ENCODE measurements at places on chromosomes 11 and 22.
A peak's percentile ranks its signal among the peaks of the same experiment; 100 is the strongest.

- no peak for DNase-seq
Observed at GRCh38 chr11:98616098-98616655, 404.6 kb upstream of the CNTN5 start.

DNA sequence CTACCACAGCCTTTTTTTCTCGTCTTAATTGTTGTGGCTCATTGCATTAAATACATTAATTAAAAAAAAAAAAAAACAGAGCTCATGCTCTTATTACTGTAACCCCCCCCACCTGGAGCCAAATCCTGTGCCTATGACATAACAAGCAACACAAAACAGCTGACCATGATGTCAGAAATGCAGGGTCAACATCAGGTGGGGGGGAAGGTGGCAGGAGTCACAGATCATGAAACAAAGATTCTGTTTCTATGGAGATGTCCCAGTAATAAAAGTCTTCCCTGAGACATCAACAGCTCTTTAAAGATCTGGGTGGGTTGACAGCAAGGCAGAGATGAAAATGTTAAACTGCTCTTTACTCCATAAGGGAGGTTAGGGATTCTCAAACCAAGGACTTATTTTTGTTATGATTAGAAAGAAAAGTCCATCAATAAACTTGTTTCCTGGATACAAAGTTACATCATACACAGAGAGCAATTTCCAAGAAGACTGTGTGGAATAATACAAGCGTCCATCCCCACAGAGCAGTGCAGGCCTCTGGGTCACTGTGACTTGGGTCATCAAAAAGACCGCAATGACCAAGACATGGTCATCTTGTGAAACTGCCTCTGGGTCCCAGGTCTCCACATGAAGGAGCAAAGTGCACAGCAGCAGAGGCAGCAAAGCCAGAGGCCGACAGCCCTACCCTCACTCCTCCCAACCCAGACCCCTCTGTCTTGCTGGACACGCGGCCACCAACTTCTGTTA is 42.7 kb upstream of the CYP2D6 start:
- DNase-seq, result no peak

GRCh38 chr22:40030758-40031095 is 36.0 kb downstream of the FAM83F start:
- no peak for DNase-seq

DNA sequence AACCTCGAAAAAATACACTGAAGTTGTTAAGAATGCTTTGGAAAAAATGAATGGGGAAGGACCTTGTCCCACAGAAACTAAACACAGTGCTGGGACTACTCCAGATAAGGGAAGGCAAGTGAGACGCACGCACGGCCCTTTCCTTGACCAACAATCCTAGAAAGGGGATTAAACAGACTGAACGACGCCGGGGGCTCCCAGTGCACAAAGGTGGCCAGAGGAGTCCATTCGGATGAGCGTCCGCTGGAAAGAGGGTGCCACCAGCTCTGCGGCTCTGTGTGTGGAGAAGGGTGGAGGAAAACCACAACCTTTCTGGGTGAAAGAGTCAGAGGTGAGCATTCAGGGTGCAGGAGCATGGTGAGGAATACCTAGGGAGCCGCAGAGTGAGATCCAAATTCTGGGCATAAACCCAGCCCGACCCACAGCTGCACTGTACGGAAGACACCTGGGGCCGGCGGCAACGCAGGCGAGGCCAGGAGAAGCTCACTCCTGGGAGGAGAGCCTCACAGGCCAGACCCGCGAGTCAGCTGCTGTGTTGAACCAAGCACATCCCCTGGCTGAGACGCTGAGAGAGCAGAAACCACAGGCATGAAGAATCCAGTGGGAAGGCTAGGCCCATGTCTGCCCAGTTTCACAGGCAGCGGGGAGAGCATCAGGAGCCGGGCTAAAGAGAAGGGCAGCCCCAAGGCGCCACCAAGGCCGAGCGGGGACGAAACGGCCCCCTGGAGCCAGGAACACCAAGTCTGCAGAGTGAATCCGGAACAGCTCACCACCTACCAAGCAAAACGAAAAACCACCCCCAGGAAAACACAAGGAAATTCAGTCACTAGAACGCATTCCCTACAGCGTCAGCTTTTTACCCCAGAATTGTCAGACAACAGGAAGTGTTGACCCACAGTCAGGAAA is 177.1 kb downstream of the BRD1 start:
- no peak for DNase-seq

- DNase-seq, result no peak
Observed at GRCh38 chr11:64366751-64367150, 7.8 kb downstream of the RPS6KA4 start.

- DNase-seq, result peak; percentile 77
Observed at GRCh38 chr11:124837491-124837856, 27.8 kb upstream of the ROBO3 start.

DNA sequence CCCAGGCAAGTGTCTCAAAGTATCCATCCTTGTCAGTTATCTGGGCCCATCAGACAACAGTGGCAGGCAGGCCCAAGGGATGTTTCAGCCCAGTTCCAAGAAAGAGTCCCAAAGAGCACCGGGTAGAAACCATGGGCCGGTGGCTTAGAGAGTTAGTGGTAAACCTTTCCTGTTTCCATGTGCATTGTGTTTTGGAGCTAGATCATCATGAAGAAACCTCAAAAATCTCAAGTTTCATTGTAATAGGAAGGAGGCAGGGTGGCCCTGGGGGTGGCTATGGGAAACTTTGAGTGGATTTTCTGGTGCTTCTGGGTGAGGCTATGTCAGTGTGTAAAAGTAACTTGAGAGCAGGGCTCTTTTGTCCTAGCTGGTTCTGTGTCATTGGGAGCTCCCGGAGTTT is 68.1 kb downstream of the UBASH3B start:
- DNase-seq, result no peak

DNA sequence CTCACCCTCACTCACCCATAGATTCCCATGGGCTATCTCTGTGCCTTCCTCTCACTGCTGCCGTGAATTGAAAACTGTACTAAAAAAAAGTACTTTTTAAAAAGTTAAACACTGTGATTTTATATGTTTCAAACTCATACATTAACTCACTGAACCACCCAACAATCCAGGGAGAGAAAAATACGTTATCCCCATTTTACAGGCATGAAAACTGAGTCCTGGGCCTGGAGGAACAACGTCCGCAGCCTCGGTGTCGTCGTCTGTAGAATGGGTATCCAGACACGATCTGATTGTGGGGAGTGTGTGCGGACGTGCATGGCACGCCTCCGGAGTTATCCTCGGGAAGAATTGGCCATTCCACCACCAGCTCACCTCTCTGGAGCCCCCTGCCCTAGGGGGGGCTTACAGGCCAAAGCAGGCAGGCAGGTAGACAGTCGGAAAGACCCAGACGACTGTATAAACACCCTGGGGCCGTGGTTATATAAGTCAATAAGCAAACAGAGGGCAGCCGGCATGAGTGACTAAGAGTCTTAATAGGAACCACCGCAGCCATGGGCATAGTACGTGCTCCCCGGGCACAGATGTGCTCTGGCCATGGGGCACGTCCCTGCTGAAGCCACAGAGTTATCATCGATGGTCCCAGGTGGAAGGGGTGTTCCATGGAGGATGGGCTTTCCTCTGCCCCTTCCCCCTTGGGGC is 7.1 kb upstream of the PDGFB start:
- no peak for DNase-seq

- DNase-seq, result no peak
Observed at GRCh38 chr11:551131-551530, 9.4 kb downstream of the LMNTD2 start.

GRCh38 chr22:50553310-50553709 is 7.6 kb downstream of the KLHDC7B start:
- no peak for DNase-seq

DNA sequence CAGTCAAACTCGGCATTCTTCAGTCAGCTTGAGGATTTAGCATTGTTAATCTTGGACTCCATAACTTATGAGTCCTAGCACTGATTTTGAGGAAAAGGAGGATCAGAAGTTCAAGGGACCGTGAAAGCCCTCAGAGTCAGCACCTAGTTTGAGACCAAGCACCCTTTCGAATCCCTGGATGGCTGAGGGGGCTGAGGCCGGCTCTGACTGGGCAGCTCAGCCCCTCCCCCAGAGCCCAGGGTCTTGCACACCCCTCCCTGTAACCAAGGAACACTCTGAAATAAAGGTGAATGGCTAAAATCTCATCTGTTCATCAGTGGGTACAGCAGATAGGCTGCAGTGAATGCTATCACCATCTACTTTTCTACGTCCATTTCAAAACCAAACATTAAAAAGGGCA is 27.3 kb downstream of the SLC25A18 start:
- DNase-seq, result no peak

DNA sequence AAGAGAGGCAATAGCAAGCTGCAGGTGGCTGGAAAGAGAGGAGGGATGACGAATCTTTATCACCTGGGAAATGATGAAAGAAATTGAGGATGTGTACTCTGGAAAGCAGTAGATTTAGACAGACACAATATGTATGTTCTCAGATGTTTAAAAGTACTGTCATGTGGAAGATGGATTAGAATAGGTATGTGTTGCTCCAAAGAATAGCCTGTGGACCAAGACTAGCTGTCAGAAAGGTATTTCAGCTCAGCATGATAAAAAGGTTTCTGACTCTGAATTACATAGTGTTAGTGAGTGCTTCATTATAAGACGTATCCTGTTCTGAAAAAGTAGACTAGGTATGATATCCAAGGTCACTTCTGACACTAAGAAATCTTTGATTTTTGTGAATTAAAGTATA is 322.4 kb downstream of the CNTN5 start:
- DNase-seq, result no peak

DNA sequence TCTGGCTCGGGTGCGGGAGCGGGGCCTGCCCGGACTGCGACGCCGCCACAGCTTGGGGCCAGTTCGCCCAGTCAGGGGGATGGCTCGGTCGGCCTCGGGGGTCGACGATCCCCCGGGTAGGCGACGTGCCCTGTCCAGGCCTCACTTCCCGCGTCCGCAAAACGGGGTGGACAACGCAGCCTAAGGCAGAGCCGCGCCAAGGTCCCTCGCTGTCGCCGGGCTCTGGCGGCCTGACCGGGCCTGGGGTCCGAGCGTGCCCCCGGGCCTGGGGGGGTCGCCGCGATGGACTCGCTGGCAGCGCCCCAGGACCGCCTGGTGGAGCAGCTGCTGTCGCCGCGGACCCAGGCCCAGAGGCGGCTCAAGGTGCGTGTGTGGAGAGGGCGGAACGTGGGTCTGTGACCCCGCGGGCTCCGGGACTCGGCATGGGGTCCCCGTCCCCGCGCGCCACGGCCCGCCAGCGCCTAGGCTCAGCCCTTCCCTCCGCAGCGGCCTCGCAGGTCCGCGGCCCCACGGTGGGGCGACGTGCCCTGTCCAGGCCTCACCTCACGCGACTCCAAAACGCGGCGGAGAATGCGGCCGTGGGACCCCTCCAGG is 4.2 kb downstream of the SEPTIN5 start:
- no peak for DNase-seq

GRCh38 chr22:46513908-46514550 is 23.4 kb downstream of the CELSR1 start:
- no peak for DNase-seq

GRCh38 chr22:37492428-37493344 is 6.5 kb upstream of the MFNG start:
- DNase-seq, result peak; percentile 75

DNA sequence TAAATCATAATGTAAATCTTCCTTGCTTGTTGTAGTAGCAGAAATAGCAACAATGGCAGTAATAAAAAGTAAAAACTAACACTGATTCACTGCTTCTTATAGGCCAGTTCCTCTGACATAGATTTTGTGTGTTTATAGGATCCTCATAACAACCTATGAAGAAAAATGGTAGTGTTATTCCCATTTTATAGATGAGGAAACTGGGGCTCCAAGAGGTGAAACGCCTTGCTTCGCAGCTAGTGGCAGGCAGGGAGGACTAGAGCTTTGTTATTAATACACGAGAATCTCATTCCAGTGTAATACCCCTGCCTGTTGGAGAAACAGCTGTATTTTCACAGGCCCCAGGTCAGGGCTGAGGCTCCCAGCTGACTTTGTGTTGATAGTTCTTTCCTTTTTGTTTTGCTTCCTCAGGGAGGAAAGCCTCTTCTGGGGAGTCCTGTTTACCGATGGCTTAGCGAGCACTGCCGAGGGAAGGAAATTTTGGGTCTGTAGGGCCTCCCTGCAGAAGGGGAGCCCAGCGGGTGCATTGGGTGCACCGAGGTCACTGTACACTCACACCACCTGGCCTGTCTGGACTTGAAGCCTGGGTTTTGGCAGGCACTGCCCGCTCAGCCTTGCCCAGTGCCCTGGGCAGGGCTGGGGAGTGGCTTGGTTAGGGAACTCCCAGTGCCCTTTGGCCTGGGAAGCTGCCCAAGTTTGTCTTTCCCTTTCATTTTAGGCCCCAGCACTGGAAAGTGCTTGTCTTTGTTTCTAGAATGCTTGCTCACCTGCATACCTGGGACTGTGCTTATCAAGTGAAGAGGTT is 13.5 kb downstream of the KIAA1671 start:
- no peak for DNase-seq

DNA sequence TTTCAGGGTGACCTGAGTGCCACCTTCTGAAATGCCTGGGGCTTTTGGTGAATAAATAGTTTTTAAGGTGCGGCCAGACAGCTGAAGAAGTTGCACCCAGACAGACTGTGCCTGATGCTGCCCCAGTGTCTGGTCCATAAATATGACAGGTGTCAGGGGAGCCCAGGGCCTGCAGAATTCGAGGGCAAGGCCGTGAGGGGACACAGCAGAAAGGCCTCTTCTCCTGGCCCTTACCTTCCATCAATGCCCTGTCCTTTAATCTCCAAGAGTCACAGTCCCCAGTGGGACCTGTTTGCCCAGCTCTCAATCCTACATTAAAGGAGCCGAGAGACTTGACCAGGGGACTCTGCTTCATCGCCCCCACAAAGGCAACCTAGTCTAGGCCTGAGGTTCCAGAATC is 45.7 kb downstream of the NAT10 start:
- no peak for DNase-seq

DNA sequence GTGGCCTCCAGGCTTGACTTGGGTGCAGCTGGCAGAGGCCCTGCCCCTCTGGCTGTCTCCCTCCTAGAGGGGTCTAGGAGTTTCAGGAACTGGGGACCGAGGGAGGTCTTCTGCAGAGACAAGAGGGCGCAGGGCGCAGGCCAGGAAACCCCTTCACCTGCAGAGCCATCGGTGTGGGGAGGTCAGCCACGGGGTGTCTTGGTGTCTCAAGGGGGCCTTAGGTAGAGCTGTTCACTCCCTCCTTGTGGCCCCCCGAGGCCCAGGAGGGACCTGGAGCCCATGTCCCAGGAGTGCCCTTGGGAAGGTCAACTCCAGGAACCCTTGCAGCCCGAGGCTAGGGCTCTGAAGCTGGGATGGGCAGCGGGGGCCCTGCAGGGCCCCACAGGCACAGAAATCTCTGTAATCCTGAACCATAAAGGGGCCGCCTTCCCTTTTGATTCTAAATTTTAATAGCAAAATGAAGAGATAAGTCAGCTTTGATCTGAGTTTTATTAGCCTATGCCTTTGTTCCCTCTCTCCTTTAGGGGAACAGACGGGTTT is 31.4 kb upstream of the TH start:
- DNase-seq, result no peak

- no peak for DNase-seq
Observed at GRCh38 chr11:27660171-27660570, 40.1 kb downstream of the BDNF start.

DNA sequence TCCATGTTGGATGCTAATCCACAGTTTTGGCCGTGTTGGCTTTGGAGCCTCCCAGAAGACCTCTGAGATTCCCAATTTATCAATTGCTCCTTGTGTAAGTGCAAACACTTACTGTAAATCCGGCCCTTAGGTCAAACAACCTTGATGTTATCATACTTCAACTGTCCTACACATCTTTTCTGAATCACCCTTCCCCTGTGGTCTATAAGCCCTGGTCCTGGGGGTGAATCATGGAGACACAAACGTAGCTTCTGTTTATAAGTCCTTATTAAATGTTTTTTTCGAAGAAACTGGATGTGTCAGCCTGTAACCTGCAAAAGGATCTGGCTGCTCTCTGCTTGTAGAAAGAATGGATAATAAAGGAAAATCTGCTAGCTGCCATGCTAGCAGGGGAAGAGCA is 1.7 kb upstream of the IL10RA start:
- DNase-seq, result no peak
